ENCODE measurements at places on chromosomes 4 and X. TPM values are rescaled to one million over a fixed set of nuclear protein-coding genes. Genes with fewer than 3 reads are reported as not detected.

GRCh38 chr4:117421706-117422105 lies 336.3 kb upstream of the TRAM1L1 start:
- no peak for DNase-seq

The PABPC5 gene
- 8.1 TPM for total RNA-seq

DNA sequence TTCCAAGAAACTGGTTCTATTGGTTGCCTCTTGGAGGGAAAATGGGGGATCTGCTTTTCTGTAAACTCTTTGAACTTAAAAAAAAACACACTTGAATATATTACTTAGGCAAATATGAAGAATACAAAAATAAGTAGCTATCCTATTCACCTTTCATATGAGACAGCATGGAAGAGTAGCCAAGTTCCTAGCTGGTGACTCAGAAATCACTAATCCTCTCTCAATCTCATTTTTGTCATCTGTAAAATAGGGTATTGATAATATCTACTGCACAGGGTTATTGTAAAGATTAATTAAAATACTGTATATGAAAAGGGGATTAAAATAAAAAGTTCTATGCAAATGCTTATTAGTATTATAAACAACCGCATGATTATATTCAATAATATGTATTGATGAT lies 12.7 kb downstream of the MGARP start:
- DNase-seq, result no peak

DNA sequence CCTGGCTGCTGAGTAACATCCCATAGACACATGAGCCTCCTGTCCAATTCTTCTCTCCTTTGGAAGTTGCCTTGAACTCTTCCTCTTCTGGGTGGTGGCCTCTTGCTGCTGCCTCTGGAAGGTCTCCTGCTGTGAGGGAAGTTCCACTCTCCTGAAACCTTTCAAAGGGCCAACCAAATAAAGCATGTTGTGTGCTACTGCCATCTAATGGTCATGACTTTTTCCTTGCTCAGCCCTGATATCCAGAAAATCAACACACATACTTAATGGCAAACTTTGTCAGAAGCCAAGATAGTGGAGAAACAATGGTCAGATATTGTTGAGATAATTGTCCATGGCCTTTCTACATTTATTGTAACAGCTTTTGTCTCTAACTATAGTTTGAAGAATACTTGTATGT lies 19.1 kb upstream of the ZXDA start:
- no peak for DNase-seq

DNA sequence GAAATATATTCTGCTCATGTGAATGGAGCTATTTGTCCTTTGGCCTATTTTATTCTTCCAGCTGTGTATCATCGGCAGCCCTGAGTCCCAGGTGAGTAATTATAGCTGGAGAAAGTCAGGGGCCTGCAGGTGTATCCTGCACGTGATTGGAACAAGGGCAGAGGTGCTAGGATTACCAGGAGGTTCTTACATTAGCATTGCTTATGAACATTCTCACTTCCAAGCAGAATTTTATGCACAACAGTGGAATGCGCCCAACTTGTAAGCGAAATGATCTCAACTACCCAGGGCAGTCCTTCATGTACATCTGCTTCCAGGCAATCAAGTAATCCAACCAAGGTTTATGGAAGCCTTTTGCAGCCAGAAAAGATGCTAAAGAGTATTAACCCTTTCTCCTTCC lies 68.9 kb upstream of the NRK start:
- DNase-seq, result no peak

DNA sequence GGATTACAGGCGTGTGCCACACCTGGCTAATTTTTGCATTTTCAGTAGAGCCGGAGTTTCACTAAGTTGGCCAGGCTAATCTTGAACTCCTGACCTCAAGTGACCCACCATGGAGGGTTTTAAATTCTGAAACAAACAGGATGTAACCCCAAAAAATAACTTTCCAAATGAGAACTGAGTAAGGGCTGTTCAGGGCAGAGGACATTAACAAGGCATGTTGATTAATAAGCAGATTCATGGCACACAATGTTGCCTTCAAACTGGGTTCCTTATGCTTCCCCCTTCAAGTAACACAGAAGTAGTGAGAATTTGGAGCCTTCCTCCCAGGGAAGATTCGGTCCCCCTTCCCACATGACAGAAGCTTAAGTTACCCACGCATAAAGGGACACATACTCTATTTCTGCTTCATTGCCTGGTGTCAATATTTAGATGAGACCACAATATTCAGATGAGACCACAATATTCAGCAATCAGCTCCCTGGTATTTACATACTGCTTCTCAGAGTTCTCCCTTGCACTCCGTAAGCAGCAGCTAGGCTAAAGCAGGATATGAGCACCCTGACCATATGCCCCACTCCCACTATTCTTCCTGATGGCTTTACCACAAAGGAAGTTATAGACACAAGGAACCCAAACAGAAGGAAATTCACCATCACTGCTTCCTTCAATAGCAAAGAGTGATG lies 21.4 kb downstream of the GRSF1 start:
- DNase-seq, result no peak

- DNase-seq, result no peak
These were observed 183.2 kb downstream of the DHRSX start for GRCh38 chrX:2317527-2318055.

The SASH3 gene
- total RNA-seq, result 2.9 TPM

The MAGEA12 gene
- not detected for total RNA-seq

DNA sequence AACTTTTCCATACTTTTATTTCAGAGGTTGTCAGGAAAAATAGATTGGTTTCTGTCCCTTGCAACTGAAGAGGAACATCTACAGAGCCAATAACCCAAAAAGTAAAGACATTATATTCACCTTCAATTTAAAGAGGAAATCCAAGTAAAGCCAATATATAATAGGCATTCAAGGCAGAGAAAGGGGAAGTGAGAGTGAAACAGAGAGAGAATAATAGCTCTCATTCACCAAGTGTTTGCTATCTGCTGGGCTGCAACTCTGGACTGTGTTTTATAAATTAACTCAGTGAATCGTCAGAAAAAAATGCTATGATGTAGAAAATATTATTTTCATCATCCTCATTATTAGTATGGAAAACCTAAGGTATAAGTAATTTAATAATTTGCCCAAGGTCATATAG lies 448.5 kb downstream of the TRAM1L1 start:
- no peak for DNase-seq

The GPRASP3 gene
- total RNA-seq, result 3.2 TPM

The DGAT2L6 gene
- not detected for total RNA-seq

The CLDN22 gene
- not detected for total RNA-seq

DNA sequence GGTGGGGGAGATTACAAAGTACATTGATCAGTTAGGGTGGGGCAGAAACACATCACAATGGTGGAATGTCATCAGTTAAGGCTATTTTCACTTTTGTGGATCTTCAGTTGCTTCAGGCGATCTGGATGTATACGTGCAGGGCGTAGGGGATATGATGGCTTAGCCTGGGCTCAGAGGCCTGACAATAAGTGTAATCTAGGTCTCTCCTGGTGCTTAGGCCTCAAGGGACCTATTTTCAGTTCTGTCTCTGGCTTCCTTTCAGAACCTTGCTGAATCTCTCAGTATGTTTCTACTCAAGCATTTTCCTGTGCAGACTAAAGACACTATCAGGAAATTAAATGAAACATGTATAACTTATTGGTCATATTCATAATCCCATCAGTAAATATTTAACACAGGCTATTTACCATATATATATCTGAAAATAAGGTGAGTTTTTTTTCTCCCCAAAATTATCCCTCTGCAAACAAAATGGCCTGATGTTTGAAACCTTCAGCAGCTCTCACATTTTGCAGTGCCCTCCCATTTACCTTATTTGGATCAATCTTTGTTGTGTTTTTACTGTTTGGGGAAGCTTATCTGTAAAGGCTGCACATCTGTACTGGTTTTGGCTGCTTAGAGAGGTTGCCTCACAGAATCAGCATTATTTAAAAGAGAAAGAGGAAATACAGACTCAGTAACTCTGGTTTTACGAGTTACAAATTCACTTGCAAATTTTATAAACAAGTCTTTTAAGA lies 2.3 kb upstream of the ZCCHC4 start:
- no peak for DNase-seq

- DNase-seq, result peak; percentile 80
These were observed 687 bp downstream of the CDK16 start for GRCh38 chrX:47218920-47219815.

DNA sequence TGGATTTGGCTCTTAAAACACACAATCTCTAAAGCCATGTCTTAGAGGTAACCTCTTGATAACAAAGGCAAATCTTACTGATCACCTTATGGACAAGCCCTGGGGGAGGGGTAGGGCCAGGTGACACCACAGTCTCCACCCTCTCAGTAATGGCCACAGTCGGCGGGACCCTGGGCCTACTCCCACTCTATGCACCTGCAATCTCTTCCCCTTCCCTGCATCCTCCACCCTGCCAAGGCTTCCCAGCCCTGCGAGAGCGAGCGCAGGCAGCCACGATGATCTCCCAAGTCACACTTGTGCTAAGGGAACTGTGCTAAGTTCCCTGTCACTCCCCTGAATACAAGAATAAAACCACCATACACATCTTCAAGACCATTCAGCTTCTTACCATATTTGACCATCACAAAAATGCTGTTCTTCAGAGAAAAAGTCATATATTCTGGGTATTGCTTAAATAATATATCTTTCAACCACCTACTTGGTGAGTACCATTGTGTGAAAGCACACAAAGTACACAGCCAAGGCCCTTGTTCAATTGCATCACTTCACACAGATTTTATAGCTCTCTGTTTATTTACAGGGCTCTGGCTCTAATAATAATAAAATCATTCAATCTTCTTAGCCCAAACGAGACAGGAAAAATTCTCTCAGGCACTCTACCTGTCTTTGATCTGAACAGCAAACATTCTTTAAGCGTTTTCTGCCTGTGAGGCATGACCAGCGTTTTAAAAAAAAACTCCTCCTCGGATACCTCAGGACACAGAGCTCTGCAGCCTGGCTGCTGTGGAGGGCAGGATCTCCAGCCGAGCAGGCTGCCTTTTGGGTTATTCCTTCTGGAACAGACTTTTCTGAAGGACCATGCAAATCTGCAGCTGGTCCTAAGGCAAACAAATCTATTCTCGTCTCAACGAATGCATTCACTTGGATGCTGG lies 115.7 kb upstream of the MAP3K15 start:
- DNase-seq, result no peak

The EGF gene
- 0.87 TPM for total RNA-seq

- DNase-seq, result no peak
These were observed 46.0 kb upstream of the NFKB1 start for GRCh38 chr4:102454981-102455685.

- DNase-seq, result no peak
These were observed 44.2 kb downstream of the CLDN34 start for GRCh38 chrX:10011261-10011931.

GRCh38 chrX:97481228-97481627 lies 597.5 kb downstream of the RPA4 start:
- no peak for DNase-seq

- no peak for DNase-seq
These were observed 72.2 kb upstream of the PPP3CA start for GRCh38 chr4:101419336-101420135.

GRCh38 chrX:124338733-124339514 lies 6.5 kb downstream of the TEX13D start:
- DNase-seq, result no peak

- DNase-seq, result no peak
These were observed 31.7 kb downstream of the MAD2L1 start for GRCh38 chr4:120034913-120035312.

GRCh38 chr4:147360301-147360700 lies 120.6 kb upstream of the EDNRA start:
- no peak for DNase-seq
